ENCODE measurements at places on chromosomes 11 and 22.

GRCh38 chr11:78921509-78921908, 346.8 kb upstream of the NARS2 start:
- DNase-seq: no peak

DNA sequence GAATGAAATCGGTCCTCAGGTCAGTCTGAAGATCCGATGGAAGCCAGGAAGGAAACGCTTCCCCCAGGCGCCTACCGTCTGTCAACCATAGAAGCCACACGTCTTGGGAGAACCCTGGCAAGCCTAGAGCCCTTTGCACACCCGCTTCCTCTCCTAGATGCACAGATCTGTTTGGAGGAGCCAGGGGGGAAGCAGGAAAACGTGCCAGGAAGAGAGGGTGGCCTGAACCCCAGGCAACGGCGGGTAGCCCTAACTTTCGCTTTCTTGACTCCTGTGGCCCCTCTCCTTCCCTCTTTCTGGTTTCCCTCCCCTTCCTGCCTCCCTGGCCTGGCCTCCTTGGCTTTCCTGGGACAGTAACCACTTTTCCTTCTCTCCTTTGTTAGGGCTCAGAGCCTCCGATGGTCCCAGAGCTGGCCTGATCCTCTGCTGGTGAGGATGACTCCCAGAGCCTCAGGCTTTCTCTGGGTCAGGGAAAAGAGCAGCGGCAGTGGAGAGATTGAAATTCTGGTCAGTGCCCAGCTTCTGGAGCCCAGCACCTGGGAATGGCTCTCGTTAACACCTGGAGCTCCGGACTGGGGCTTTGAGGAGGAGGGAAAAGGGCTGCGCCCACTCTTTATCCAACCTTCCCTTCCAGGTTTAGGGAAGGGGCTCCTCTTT, 2.1 kb downstream of the FXYD6 start:
- no peak for DNase-seq

- DNase-seq: no peak
These were observed 50.8 kb downstream of the TRMU start for GRCh38 chr22:46386312-46386711.

DNA sequence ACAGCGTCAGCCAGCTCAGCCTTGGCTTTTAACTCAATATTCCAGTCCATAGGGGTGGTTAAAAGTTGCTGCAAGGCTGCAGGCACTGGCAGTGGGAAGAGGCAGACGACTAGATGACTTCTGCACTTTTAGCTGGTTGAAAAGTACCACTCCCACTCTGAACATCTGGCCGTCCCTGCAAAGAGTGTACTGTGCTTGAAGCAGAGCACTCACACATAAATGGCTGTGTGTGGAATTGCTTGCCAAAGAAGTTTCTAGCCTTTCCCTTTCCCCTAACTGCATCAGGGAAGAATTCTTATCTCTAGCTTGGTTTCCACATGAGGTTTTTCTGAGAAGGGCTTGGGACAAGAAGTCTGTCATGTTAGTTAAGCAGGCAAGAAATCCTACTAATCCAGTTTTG, 5.1 kb upstream of the PHLDB1 start:
- DNase-seq: peak; percentile 39

DNA sequence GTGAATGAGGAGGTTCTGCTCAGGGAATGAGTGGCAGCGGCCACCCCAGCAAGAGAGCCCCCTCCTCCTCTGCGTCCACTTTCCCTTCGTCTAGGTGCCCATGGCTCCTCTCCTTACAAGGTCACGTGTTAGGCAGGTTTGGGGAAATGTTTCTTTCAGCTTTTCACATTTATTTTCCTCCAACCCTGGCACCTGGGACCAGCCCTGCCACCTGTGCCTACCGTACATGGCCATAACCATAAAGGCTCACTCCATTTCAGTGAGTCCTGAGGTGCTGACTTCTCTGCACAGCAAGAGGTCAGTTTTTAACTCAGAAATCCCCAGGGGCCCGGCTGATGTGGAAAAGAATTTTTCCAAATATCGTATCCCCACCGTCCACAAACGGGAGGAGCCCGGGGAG, 71.2 kb downstream of the FLI1 start:
- DNase-seq: no peak

- no peak for DNase-seq
These were observed 51.8 kb downstream of the TTC28 start for GRCh38 chr22:28627791-28628190.

DNA sequence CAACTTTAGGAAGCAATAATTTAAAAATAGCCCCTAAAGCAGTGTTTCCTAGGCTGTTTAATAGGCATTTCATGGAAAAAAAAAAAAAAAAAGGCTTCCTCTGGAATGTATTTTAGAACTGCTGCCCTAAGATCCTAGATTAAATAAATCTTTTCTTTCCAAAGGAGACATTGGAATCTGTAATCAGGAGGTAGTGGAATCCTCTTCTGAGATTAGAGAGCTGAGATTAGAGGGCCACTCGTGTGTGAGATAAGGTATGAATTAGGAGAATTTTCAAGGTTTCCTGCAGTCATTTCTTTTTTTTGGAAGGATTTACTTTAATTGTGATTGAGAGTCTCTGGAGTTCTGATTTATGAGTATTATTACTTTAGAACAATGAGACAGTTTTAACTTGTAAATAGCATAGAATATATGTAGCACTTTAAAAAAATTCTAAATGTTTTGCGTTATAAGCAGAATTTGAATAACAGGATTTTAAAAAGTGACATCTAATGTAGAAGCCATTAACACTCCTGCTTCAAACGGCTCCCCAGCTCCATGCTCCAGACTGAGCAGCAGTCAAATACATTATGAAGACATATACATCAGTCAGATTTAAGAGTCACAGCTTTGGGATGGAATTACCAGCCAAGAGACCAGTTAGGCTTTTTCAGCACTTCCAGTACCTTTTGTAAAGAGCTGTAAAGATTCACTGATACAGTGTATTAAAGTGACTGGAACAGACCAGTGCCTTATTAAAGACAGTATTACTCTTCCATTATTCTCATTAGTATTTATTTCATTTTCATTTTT, 5.0 kb downstream of the EED start:
- no peak for DNase-seq

DNA sequence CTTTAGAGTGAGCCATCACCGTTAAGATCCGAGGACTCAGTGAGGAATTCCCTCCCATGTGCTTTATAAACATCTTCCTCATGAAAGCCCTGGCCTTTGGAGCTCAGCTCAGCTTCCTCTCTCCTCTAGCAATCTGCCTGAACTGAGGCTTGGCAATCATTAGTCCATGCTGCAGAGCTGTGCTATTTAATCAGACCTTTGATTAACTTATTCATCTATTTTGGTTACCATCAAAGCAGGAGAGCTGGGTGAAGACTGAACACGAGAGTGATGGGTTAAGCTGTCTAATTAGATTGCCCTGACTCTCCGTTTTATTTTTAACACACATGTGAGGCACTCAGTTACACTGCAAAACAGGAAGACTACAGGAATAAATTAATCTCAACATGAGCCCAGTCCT, 351.3 kb downstream of the LARGE1 start:
- DNase-seq: peak; percentile 28

DNA sequence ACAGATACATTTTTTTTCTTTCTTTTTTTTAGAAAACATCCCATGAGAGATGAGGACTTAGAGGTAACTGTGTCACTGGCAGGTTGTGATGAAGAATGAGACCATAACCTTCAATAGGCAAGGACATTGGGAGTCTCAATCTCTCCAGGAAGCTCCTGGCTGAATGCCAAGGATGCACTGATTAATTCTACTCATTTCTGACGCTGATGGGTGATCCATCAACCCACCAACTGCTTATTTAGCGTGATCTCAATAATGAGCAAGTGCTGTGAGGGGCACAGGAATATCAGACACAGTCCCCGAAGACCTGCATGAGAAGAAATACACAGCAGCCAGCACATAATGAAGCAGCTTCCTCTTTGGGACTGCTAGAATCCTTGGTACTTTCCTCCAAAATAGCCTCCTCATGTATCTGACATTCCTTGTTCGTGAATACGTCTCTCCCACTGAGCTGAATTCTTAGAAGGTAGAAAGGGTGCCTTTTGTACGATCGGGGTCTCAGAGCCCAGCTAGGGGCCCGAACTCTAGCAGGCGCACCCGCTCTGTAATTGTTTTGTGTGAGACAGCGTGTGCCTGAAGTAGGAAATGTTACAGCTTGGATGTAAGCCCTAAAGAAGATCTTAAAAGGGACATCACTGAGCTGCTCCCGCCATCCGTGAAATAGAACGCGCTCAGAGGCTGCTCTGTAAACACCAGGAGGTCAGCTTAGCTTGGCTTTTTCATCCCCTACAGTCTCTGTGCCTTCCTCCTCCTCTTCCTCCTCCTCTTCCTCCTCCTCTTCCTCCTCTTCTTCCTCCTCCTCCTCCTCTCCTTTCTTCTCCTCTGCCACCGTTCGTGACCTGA, 7.2 kb downstream of the CLMP start:
- DNase-seq: no peak

- no peak for DNase-seq
These were observed 100.2 kb downstream of the TBC1D22A start for GRCh38 chr22:46862418-46863324.

- no peak for DNase-seq
These were observed 65.9 kb downstream of the MED15 start for GRCh38 chr22:20573176-20573832.

GRCh38 chr22:44529827-44530523, 31.9 kb upstream of the RTL6 start:
- DNase-seq: no peak

GRCh38 chr22:47052236-47053012, 290.0 kb downstream of the TBC1D22A start:
- no peak for DNase-seq

DNA sequence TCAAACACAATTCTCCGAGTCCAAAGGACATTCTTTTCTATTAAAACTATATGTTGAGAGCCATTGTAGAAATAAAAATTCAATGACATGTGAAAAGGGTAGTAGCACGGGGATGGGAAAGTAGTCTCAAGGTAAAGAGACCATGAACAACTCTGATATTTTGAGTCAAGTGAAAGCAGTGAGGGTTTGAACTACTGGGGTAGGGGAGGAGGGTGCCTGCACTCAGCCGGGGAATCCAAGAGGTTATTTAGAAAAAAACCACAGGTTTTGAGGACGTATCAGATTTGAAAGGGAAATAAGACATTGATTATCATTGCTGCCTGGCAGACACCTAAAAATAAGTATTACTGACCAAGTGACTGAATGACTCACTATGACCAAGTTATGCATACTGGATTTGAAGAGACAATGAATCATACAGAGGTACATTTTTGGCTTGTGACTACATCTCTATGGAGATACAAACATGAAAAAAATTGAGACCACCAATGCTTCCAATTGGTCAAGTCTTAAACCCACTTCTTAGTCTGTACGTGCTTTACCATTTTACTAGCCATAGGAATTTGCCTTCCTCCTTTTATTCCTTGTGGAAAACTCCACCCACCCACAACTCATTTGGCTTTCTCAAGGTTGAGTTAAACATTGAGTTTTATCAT, 2.2 kb upstream of the OR52H1 start:
- DNase-seq: no peak

- DNase-seq: peak; percentile 32
These were observed 74.9 kb upstream of the RAG2 start for GRCh38 chr11:36672815-36673450.

DNA sequence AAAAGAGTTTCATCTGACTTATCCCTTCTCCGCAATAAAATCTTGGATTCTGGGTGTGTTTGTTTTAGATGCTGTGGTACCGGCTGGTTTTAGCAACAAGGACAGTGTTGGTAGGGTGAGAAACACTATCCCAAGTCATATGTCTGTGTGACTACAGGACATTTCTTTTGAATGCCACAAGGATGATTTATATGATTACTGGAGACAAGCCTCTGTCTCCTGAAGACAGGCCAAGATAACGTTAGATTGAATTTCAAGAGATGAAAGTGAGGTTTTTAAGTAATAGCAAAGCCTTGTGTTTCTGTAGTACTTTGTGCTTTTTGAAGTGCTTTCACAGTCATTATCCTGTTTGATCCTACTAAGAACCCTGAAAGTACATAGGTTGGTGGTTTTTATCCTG, 101.6 kb downstream of the COMMD9 start:
- DNase-seq: no peak

- no peak for DNase-seq
These were observed 1.5 kb downstream of the DGAT2 start for GRCh38 chr11:75770102-75770501.

GRCh38 chr11:61325649-61326414, 7.1 kb downstream of the DDB1 start:
- no peak for DNase-seq

DNA sequence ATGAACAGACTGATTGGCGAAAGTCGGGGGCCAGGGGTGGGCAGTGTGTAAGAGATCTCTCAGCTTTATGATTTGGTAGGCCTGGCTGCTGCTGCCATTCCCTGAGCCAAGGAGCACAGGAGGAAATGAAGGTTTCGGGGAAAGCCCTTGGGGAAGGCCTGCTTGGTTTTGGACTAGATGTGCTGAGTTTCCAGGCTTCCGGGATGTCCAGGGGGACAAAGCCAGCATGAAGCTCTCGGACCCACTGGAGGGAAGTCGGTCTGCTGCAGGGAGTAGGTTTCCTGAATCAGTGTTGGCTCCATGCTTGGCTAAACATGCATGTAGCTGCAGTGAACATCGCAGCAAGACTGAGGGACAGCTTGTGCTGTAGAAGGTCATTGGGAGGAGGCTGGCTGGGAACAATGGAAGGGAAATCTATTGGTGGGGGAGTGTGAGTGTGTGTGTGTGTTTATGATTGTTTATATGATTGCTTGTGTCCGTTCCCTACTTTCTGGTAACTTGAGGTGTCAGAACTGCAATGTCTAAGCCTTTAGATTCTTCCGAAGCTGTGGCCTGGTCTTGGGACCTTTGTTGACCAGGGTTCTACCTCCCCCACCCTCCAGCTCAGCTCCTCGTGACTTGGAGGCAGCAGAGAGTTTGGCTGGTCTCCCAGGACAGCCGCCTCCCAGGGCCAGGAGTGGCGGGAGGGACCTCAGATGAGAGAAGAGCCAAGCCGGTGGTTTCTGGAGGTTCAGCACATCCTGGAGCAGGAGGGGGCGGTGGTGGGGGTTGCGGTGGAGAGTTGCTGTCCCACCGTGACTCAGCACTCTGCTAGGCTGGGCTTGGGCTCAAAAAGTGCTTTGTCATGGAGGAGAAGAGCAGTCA, 4.0 kb upstream of the FTH1 start:
- DNase-seq: peak; percentile 99

DNA sequence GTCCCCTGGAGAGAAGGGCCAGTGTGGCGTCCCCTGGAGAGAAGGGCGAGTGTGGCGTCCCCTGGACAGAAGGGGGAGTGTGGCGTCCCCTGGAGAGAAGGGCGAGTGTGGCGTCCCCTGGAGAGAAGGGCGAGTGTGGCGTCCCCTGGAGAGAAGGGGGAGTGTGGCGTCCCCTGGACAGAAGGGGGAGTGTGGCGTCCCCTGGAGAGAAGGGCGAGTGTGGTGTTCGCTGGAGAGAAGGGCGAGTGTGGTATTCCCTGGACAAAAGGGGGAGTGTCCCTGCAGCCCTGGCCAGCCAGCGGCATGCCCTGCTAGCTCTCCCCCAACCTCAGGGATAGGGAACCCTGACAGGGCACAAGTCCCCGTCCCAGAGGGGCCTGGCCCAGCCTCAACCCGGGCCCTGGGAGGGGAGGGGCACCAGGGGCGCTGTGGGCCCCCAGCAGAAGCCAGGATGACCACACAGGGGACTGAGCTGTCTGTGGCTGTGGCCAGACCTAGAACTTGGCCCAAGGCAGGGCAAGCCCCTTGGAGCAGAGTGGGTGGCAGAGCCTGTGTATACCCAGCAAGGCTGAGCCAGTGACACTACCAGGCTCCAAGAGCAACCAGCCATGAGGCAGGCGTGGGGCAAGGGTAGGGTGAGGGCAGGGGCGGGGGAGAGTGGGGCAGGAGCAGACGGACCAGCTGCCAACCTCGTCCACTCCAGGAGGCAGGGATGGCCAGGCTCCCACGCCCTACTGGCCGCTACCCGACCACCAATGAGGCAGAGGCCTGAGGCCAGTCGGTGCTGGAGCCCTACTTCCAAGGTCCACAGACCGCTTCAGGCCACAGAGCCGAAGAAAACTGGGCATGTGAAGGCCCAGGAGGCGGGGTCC, 4.2 kb downstream of the HRAS start:
- no peak for DNase-seq

Data from lung (tissue), 17 donors.